ENCODE measurements at places on chromosomes 4 and X. TPM values are rescaled to one million over a fixed set of nuclear protein-coding genes. Genes with fewer than 3 reads are reported as not detected.

DNA sequence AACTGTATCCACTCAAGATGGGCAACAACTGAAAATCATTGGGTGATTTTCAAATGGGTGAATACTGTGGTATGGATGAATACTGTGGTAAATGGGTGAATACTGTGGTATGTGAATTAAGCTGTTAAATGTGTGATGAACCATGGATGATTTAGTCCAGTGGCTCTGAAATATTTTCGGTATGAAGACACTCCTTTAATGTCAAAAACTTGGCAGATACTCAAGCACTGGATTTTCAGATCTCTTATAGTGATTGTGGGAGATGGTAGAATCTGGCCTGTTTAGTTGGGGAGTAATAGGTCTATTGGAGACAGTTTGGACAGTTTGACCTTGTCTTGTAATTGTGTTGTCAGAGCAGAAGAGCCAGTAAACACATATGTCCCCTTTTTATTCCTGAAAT lies 45.7 kb downstream of the SSX7 start:
- no peak for DNase-seq

- no peak for DNase-seq
These were observed 15.1 kb downstream of the TREX2 start for GRCh38 chrX:153430796-153431195.

GRCh38 chrX:55488006-55488592 lies 1.5 kb downstream of the USP51 start:
- DNase-seq, result no peak

DNA sequence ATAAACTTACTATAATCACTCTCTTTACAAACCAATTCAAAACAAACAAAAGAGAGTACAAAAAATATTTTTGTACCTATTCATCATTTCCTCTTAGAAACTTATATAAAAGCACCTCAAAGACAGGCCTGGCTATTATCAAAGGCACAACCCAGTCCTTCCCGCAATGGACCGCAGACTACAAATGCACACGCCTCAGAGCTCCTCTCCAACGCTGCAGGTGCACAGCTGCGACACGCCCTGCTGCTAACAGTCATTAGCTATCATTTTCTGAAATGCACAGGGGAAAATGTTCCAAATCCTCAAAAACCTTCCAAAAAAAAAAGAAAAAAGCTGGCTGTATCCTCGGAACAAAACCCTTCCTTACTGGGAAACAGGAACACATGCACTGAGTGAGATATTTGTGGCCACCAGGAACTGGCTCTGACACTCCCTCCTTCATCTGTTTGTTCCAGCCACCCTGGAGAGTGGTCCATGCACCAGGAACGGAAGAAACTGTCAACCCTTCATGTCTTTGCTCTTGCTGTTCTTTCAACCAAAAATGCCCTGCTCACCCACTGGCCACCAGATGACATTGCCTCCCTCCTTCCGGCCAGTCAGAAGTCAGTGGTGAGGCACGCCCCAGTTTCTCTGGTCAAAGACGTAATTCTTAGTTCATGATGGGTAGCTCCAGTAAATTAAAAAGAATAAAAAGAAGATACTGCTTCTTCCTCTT lies 16.7 kb downstream of the IRF2 start:
- DNase-seq, result no peak

- no peak for DNase-seq
These were observed 353.4 kb upstream of the TACR3 start for GRCh38 chr4:104073229-104073628.

- no peak for DNase-seq
These were observed 6.1 kb downstream of the IL9R start for GRCh38 chrX:156003486-156004185.

DNA sequence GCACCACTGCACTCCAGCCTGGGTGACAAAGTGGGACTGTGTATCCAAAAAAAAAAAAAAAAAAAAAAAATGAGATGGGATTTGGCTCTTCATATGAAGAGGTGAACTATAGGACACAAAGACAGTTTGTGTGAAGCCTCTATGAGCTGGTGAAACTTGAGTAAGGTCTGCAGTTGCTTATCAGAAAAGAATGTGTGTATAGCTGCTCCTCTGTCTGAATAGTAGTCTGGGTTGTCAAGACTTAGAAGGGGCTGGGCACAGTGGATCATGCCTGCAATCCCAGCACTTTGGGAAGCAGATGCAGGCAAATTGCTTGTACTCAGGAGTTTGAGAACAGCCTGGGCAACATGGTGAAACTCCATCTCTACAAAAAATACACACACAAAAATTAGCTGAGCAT lies 82.8 kb downstream of the ARSF start:
- no peak for DNase-seq

DNA sequence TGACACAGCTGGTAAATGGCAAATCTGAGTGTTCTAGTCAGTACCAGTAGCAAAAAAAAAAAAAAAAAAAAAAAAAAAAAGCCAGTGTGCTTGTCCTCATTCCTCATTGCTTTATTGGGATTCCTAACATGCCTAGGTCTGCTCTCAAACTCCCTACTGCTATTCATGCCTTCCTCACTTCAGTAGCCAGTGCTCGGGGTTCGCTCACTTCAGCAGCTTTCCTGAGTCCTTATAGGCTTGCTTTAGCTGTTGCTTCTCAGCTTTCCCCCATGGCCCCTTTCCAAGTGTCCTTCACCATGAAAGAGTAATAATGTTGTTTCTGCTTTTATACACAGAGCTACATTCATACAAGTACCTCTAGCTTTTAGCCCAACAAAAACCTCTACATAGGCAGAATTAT lies 30.8 kb downstream of the SLITRK2 start:
- DNase-seq, result no peak

- peak; percentile 56 for DNase-seq
These were observed 26.9 kb downstream of the ASB9 start for GRCh38 chrX:15242899-15243555.

- DNase-seq, result no peak
These were observed 29.2 kb downstream of the PRRG1 start for GRCh38 chrX:37378404-37378803.

- peak; percentile 2 for DNase-seq
These were observed 38.3 kb upstream of the CBLL2 start for GRCh38 chrX:22234380-22234779.

GRCh38 chrX:142428916-142429315 lies 223.8 kb upstream of the MAGEC2 start:
- no peak for DNase-seq

- no peak for DNase-seq
These were observed 27.9 kb upstream of the PGM2 start for GRCh38 chr4:37798616-37799015.

- no peak for DNase-seq
These were observed 55.1 kb upstream of the PGAM4 start for GRCh38 chrX:78024349-78025059.

- DNase-seq, result peak; percentile 50
These were observed at the start of gene MAP7D2 for GRCh38 chrX:20116577-20117240. TSS of gene MAP7D2 (minus strand) at chrX:20116907. CDS start at chrX:20116879, 28 bp downstream.

GRCh38 chr4:38455092-38455862 lies 208.7 kb upstream of the KLF3 start:
- DNase-seq, result no peak

DNA sequence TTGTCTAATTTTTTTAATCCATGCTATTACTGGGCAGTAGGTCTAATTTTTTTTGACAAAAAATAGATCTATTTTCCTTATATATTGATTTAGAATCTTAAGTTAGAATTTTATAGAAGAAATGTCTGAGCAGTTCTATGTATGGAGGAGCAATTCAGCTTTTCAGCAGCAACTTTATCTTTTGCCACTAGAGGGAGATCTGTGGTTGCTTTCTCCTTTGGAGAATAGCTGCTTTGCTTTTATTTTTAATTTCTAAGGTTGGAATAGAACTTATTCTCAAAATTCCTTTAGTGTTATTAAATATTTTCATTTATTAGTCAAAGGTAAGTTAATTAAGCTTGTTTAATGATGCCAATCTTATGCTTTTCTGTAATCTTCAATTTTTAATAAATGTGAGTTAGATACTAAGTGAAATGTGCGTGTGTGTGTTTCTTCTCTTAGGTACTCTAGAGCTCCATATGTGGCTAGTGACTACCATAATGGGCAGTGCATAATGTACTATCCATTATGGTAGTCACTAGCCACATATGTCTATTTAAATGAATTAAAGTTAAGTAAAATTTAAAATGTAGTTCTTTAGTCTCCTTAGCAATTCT lies 29.3 kb downstream of the FAM199X start:
- no peak for DNase-seq

DNA sequence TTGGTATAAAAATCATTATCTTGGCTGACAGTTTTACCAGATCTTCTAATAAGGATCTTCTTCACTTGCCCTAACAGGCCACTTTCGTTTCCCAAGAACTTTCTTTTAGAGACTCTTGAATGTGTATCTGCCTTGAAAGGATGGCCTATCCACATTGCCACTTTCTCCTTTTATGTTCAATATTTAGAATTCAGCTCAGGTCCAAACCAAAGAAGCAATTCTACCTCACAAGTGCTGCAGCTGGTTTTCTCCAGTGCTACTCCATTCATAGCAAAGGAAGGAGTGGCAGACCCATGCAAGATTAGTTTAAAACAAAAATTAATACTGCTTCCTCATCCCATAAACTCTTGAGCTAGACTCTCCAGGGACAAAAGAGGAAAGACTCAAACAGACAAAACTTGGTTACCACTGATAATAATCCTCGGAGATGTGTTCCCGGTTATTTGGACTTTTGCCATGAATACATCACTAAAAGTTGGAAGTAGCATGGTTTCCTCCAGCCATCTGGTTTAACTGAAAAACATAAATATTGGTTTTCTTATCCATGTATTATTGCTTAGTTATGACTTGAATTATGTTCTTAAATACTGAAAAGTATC lies 401.8 kb downstream of the PABPC4L start:
- no peak for DNase-seq

- no peak for DNase-seq
These were observed 10.1 kb downstream of the SH3D19 start for GRCh38 chr4:151315212-151315886.

GPR50 gene
- polyA plus RNA-seq, result not detected

CA5B gene
- 17.1 TPM for polyA plus RNA-seq

GAGE2A gene
- not detected for polyA plus RNA-seq

ETDA gene
- not detected for polyA plus RNA-seq

CWH43 gene
- polyA plus RNA-seq, result 0.27 TPM
